ENCODE measurements at places on chromosomes 5 and 9. TPM values are rescaled to one million over a fixed set of nuclear protein-coding genes. Genes with fewer than 3 reads are reported as not detected.

Gene TLR4
- 9.0 TPM for polyA plus RNA-seq

Gene ACSL6
- 2.1 TPM for polyA plus RNA-seq

Gene GGTA1
- polyA plus RNA-seq, result 5.4 TPM

Gene SLC6A18
- 0.12 TPM for polyA plus RNA-seq

Gene FOXD1
- 11.5 TPM for polyA plus RNA-seq

Gene SLC34A1
- 181 TPM for polyA plus RNA-seq

Gene COQ4
- 68.8 TPM for polyA plus RNA-seq

Gene OLFM1
- polyA plus RNA-seq, result 4.4 TPM

Gene NEUROG1
- not detected for polyA plus RNA-seq

Data from renal cortex interstitium (tissue), 15 donors.